ENCODE measurements at places on chromosomes 6 and 20. TPM values are rescaled to one million over a fixed set of nuclear protein-coding genes. Genes with fewer than 3 reads are reported as not detected.

MACROD2 gene
- total RNA-seq: 28.2 TPM

NRSN1 gene
- 0.90 TPM for total RNA-seq

GRCh38 chr6:33634946-33635345 is 13.8 kb downstream of the ITPR3 start:
- DNase-seq: no peak

GRCh38 chr6:1322696-1323219 is 10.9 kb downstream of the FOXQ1 start:
- no peak for DNase-seq
